ENCODE measurements at places on chromosomes 11 and 22. TPM values are rescaled to one million over a fixed set of nuclear protein-coding genes. Genes with fewer than 3 reads are reported as not detected.

BLID gene
- total RNA-seq = 6.5 TPM

CECR2 gene
- 0.75 TPM for total RNA-seq

RHBDD3 gene
- 23.8 TPM for total RNA-seq

HTR3A gene
- 0.88 TPM for total RNA-seq

VWA5A gene
- 13.5 TPM for total RNA-seq
